ENCODE measurements at places on chromosomes 11 and 22.

DNA sequence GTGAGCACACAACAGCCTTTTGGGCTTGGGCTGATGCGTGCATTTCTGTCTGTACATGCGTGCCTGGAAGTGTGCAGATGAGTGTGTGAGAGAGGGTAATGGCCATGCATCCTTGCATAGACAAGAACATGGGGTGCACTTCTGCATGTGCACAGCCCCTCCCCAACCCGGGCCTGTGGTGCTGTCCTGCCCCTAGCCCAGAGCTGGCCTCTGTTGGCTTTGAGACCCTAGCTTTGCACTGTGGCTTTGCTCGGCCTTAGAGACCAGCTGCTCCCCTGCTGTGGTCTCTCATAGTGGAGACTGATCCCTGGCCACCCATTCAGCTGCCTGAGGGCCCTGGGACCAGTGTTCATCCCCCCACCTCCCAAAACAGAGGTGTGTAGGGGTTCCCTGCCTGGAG, 25.4 kb downstream of the ST3GAL4 start:
- DNase-seq = no peak

DNA sequence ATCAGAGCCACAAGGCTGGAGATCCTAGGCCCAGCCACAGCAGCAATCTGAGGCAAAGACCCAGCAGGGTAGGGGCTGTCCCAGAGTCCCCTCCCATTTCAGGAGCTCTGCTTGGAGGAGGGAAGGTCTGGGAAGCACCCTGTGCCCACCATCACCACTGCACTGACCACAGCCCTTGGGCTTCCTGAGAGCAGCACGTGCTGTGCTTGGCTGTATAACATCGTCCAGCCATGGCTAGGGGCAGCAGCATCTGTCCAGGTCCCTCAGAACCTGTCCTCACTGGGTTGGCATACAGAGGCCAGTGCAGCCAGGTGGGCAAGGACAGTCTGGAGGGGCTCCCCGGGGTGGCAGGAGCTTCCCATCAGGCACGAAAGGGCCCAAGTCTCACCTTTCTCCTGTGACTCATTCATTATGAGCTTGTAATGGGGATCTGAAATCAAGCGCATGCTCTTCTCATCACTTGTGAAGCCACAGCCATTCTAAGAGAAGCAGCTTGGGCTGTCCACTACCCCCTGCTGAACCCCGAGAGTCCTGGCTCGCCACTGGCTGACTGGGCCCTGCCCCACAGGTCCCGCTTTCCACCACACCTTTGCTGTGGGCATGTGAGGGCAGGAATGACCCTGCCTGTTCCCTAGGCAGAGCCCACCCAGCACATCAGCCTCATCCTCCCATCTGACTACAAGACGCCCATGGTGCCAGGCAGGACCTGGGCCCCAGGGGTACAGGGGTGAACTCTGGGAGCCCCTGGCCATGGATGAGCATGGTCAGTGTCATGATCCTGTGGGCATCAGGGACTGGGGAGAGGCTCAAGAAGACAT, 83.3 kb downstream of the MED15 start:
- DNase-seq = peak; percentile 40

- DNase-seq = no peak
Measured at GRCh38 chr11:36257351-36257750, 31.9 kb downstream of the COMMD9 start.

DNA sequence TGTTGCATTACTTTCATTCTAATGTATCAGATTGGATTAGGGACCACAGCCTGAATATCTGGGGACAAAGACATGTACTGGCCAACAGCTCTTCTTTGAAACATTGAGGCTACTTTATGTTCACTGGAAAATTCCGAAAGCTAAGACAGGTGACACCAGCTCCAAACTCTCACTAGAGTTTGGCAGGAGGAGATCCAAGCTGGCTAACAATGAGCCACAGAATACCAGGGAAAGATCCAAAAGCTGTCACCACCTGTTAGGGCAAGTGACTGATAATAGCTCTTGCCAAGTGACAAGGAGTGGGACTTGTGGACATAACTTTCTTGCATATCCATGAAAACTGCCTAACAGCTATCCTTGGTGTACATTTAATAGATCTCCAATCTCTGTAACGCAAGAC, 333.3 kb downstream of the TTC28 start:
- DNase-seq = no peak

DNA sequence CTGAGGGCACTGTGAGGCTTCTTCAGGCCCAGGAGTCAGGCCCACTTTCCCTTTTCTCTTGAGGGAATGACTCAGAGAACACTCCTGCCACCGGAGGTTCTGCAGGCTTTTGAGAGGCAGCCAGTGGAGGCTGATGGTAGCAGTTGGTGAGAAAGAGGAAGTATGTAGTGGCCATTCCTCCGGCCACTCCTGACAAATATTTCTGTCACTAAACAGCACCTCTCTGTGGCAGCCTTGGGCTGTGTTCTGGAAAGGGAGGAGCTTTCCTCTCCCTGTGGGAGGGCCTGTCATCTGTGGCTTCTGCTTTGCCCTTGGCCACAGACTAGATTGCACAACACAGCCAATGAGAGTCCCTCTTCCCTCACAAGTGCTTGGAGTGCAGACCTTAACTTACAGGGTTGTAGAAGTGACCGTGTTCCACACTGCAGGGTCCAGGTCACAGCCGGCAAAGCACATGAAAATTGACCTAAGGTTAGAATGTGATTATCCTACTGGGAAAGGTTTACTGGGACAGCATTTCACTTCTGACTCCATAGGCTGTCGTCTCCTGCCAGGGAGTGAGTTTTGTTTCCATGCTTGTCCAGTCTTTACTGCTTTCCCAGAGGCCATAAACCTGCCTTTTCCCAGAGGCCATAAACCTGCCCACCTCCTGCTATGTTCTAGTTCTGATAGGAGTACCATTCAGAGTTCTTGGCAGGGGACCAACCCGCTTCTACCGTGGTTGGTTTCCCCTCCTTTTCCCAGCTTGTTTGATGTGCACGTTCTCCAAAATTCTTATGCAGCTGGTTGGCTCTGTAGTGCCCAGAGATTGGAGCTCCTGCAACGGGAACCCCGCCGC, 33.3 kb downstream of the MARK2 start:
- peak; percentile 94 for DNase-seq

- DNase-seq = no peak
Measured at GRCh38 chr22:28560046-28560742, 119.4 kb downstream of the TTC28 start.

- no peak for DNase-seq
Measured at GRCh38 chr11:75320046-75320618, 31.3 kb downstream of the ARRB1 start.

DNA sequence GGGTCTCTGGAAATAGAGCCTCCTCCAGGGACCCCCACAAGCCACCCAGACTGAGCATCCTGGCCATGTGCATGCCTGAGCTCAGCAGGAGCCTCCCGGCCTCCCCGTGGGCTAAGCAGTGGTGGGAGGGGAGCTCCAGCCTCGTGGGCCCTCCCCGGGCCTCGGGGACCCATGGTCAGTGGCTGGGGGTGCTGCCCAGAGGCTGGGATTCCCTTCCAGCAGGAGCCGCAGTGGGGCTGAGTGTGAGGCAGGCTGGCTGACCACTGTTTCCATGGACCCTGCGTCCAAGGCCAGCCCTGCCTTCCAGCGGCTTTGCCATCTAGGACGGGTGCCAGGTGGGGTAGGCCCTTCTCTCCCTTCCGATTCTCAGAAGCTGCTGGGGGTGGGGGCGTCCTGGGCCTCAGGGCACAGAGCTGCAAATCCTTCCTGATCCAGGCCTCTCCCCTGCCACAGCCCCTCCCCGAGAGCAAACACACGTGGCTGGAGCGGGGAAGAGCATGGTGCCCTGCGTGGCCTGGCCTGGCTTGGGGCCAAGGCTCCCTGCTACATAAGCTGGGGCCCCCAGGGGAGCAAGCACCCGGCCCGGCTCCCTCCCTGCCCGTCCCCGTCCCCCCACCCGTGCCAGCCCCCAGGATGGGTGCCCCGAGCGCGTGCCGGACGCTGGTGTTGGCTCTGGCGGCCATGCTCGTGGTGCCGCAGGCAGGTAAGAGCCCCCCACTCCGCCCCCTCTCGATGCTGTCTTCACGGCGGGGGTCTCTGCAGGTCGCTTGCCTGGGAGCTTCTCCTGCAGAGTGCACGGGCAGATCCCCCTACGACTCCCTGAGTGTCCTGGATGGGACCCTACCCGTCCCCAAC, at the start of gene MUC5B:
Gene MUC5B (plus strand): TSS at position 576 of the 855 bp plus-strand sequence. CDS start 58 bp downstream, at position 634.
- DNase-seq = no peak
